ENCODE measurements at places on chromosomes 13 and 19.

GRCh38 chr13:32468502-32469142 lies 40.7 kb upstream of the N4BP2L1 start:
- DNase-seq, result no peak

- no peak for DNase-seq
Measured at GRCh38 chr13:63842102-63842501, 2426.5 kb upstream of the PCDH20 start.

- DNase-seq, result no peak
Measured at GRCh38 chr13:36358175-36358718, 12.1 kb upstream of the SPART start.

- no peak for DNase-seq
Measured at GRCh38 chr13:23822252-23822824, 66.9 kb downstream of the MIPEP start.

- no peak for DNase-seq
Measured at GRCh38 chr13:99845161-99845874, 126.2 kb downstream of the ZIC5 start.

- peak; percentile 38 for DNase-seq
Measured at GRCh38 chr19:35000647-35001501, 751 bp downstream of the GRAMD1A start.

GRCh38 chr13:99439048-99439447 lies 62.2 kb upstream of the TM9SF2 start:
- DNase-seq, result no peak

DNA sequence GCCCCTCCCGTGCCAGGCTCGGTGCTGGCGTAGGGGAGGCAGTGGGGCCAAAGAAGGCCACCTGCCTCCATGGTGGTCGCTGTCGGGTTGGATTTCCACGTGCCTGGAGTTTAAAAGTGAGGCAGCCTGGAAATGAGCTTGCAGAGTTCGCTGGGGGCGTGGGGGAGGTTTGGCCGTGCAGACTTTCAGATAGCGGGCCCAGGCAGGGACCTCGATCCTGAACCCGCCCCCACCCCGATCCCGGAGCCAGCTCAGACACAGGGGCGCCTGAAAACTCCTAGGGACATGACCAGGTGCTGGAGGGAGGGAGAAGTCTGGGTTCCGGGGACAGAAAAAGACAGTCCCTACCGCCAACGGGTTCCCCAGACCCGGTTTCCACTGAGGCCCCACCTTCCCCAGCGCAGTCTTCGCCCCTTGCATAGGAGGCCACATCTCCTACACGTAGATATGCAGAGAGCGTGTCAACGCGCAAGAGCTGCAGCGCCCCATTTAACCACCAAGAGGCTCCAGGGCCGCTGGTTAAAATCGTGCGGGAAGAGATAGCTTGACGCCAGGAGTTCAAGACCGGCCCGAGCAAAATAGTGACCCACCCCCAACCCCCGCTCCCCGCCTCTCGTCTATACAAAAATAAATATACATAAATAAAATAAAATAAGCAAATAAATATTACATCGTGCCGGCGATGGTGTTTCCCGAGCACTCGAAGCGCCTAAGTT lies 8.5 kb downstream of the CCDC8 start:
- DNase-seq, result peak; percentile 51

DNA sequence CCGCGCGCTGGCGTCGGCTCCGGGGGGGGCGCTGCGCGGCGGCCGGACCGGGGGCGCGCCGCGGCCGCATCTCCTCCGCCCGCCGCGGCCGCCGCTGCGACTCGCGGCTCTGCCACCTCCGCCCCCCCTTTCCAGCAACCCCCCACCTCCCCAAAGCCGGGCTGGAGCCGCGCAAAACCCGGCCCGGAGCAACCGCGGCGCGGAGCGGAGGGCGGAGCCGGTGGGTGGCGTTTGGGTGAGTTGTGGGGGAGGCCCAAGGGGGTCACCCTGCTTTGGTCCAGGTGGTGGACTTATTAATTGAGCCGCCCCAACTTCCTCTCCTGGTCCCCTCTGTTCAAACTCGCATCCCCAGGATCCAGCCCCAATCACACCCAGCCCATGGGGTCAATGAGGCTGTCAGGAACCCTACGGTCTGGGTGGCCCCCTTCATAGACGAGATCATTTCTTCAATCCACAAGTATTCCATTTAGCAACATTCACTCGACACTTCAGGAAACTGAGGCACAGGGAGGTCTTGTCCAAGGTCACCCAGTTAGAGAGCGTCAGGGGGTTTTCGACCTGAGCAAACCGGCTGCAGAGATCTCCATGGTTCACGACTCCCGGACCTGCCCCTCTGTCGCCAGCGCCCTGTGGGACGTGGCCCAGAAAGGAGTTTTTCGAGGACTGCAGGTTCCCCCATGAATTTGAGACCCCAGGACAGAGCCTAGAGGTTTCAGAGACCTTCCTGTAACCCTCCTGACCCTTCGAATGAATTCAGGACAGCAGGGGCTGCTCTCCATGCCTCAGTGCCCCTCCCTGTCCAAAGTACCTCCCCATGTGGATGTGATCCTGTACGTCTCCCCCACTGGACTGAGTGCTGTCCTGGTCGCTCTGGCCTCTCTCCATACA lies 22.4 kb upstream of the SEMA6B start:
- DNase-seq, result peak; percentile 76

DNA sequence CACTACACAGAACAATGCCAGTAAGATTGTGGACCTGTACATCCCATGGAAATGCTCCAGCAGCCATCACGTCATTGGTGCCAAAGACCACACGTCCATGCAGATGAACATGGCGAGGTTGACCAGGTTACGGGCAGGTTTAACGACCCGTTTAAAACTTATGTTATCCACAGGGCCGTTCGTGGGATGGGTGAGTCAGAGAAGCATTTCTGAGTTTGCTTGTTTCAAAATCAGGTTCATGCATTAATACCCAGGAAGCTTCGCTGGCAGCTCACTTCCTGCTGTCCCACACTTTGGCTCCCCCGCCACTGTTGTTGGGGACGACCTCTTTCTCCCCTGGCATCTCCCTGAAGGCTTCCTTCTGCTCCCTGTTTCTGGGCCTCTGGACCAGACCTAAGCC lies 194.1 kb downstream of the USP12 start:
- no peak for DNase-seq
